ENCODE measurements at places on chromosomes 4 and X.

DNA sequence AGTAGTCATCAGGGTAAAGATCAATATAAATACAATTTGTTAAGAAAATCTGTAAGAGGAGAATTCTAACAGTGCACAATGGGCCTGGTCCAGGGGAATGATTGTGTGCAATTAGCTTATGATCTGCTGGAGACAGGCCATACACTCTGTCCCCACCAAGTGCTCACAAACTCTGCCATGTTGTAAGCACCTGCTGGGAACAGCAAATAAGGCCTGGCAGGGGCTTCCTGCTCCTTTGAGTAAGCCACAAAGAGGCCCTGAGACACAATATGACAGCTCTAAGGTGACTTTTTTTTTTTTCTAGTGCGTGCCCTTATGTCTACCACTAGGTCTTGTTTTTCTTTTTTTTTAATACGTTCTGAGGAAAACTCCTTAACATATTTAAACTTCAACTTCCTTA, 866.3 kb upstream of the PCDH7 start:
- DNase-seq, result no peak

- DNase-seq, result no peak
Observed at GRCh38 chr4:25011135-25011866, 19.4 kb downstream of the LGI2 start.

DNA sequence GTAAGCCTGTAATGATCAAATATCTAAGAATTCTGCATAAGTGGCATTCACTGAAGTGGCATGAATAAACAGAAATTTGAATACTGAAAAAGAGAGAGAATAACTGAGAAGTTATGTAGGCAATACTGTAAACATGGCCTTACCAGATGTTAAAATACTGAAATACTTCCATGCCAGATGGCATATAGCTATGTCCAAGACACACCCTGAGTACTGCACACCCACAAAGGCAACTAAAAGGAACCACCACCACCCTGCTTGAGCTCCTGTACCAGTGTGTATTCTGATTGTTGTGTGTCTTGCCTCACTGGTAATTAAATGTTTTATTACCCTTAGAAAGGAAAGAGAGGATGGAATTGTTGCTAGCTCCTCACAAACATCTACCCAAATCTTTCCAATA, 192.1 kb downstream of the ADAMTS3 start:
- no peak for DNase-seq

- DNase-seq, result no peak
Observed at GRCh38 chr4:64940698-64941097, 531.4 kb upstream of the TECRL start.

DNA sequence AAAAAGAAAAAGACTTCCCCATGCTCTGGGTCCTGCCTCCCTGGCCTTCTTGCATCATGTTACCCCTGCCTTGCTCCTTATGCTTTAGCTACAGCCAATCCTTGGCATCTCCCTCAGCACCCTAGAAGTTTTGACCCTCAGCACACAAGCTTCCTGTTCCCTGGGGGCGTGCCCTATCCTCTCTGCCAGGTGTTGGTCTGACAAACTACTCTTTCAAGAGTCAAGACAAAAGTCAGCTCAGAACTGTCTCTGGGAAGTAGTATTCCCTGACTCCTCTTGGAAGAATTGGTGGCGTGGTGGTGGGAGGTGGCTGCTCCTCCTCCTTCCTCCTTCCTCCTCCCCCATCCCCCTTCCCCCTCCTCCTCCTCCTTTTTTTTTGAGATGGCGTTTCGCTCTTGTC, 41.0 kb downstream of the PRPS1 start:
- DNase-seq, result no peak

GRCh38 chr4:121541696-121542095, 155.1 kb downstream of the ANXA5 start:
- DNase-seq, result no peak

DNA sequence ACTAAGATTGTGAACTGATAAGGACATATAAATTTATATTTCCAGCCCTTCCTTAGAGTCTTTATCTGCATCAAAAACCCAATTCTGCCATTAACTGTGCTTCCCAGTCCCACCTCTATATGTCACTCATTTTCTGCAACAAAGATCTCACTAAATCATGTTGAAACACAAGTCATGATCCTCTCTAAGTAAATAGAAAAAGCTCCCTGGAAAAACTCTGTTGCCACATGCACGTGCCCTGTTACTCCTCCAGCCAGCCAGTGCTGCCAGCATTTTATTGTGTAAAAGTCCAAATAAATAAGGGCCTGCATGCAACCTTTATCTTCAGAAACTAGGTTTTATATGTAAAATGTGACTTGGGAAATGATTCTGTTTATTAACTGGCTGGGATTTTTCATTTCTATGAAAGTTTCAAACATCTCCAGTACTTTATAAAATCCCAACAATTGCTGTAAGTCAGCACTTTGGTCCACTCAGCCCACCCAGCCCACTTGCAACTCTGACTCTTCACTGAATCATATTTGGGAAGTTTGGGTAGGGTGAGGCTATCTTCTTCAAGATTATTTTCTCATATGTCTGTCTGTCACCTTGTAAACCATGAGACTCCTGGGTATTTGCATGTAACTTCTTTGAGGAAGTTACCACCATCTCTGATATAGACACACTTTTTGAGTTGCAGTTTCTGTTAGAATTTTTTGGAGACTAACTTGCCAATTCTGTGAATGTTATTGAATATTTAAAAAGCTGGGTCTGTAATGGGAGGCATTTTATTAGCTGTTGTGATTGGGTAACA, 40.0 kb upstream of the SMARCA5 start:
- no peak for DNase-seq

DNA sequence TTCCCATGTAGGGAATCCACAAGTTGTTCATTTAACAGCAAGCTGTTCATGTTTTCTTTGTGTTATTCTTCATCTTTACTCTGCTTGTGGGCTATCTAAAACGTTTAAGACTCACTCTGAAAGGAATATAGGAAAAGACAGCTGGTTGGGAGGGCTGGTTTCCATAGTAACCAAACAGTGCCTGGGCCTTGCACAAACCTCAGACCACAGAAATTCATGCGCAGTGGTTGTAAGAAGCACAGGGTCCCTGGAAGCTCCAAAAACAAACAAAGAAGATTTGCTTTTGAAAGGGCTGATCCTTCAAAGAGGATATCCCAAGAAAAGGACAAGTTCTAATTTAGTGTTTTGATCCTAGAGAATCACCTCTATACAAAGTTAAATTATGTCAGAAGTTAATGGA, 7.8 kb downstream of the SERTM2 start:
- DNase-seq, result peak; percentile 0

GRCh38 chrX:19839770-19840254, 47.6 kb downstream of the SH3KBP1 start:
- no peak for DNase-seq

GRCh38 chr4:169151671-169152070, 119.1 kb downstream of the SH3RF1 start:
- DNase-seq, result no peak

DNA sequence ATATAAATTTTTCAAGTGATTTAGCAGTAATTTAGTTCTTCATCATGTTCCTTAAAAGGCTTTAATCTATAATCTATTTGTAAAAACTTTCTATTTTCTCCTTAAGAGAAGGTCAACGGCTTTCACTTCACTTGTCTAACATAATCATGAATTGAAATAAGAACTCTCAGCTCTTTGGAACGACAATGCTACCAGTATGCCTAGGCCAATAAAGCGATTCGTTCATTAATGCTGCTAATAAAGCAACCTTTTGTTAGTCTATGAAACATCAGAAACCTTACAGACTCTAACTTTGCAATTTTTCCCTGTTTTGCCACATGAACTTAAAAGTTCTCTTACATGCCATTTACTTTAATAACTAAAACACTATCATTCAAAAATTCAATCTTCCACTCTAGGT, 47.6 kb downstream of the FBXW7 start:
- no peak for DNase-seq

DNA sequence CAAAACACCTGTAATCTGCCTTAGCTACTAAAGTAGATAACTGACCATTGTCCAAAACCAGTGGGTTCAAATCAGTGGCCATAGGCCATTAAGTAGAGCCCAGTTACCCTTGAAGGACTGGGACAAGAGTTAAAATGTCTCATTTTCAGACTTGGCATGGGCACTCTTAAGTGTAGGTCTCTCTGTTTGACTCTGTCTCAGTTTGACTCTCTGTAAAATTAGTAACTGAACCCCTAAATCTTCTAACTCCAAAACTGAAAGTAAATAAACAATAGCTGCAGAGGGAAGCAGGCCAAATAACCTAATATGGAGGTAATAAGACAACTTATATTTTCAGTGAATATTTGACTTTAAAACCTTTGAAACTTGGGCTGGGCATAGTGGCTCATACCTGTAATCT, 89.1 kb downstream of the SLC16A2 start:
- no peak for DNase-seq

- DNase-seq, result no peak
Observed at GRCh38 chr4:3288571-3289094, 4.2 kb upstream of the RGS12 start.

GRCh38 chrX:134075894-134076718, 90.7 kb upstream of the GPC3 start:
- no peak for DNase-seq

DNA sequence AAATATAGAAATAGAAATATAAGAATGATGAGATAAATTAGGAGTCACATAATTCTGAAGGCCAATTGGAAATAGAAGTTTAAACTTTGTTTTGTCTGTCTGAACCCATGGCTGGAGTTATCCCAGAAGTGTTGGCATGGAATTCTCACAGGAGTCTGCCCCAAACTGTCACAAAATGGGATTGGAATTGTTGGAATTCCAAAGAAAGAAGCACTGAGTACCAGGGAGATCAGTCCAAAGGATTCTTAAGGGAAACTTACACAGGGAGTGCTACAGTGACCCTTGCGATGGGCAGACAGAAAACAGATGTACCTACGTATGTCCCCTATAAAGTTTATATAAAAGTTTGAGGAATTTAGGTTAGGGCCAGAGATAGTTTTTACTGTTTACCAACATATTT, 1607.7 kb downstream of the ARAP2 start:
- no peak for DNase-seq

DNA sequence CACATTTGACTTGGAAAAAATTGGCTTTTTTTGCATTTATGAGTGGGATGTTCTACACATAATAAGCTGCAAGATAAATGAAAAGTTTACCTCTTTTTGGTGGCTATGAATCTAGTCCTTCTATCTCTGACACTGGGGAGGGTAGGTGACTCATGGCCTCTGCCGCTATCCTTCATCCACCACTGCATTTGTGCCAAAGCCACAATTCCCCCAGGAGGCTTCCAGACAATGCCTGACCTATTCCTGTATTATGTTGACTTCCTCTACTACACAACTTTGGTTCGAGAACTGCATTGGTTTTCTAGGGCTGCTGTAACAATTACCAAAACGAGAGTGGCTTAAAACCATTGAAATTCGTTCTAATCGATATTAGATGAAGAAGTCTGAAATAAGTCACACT, 245.6 kb downstream of the TRAM1L1 start:
- DNase-seq, result no peak

GRCh38 chrX:24693453-24694202, at the start of gene POLA1:
POLA1 (plus strand) TSS chrX:24693918; CDS start chrX:24693962, 44 bp downstream.
- DNase-seq, result peak; percentile 97

DNA sequence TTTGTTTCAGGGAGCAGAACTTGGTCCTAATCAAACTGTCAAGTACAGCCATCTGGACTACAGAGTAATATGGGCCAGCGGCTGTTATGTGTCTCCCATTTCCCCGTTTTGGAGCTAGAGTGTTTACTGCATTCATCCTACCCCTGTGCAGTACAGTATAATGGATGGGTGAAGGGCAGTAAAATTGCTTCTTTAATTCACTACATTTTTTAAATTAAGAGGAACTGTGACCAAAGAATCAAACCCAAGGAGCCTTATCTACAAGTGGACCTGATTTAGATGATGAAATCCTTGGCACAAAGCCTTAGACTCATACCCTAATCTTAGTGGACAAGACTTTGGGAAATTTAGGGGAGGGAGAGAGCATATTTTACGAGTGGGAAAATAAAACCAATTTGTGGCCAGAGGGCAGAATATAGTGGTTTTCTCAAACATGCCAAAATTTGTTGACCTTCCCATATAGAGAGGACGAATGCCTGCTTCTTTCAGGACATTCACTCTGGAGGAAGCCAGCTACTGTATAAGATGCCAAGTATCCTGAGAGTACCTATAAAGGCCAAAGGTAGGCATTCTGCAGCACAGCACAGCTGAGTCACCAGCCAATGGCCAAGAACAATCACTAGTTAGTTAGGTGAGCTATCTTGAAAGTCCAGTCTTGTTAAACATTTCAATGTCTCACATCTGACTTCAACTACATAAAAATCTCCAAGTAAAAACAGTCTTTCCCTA, 253.8 kb upstream of the KCNIP4 start:
- no peak for DNase-seq

DNA sequence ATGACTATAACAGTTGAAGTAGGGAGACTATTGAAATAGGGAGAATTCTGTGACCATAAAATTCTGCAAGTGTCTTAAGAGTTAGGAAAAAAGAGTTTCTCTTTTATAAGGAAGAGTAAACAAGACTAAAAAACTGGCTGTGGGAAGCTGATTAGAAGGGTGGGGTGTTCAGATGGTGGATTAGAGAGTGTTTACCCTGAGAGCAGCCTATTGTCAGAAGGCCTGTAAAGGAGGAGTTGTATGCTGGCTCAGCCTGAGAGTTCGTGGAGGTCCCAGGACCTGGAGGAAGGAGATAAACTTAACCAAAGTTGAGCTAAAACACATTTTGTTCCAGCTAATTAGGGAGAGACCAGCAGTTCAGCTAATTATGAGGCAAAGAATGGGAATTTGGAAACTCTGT, 629.7 kb downstream of the PCDH7 start:
- no peak for DNase-seq

GRCh38 chrX:506341-506740, 119.6 kb upstream of the PPP2R3B start:
- DNase-seq, result no peak

DNA sequence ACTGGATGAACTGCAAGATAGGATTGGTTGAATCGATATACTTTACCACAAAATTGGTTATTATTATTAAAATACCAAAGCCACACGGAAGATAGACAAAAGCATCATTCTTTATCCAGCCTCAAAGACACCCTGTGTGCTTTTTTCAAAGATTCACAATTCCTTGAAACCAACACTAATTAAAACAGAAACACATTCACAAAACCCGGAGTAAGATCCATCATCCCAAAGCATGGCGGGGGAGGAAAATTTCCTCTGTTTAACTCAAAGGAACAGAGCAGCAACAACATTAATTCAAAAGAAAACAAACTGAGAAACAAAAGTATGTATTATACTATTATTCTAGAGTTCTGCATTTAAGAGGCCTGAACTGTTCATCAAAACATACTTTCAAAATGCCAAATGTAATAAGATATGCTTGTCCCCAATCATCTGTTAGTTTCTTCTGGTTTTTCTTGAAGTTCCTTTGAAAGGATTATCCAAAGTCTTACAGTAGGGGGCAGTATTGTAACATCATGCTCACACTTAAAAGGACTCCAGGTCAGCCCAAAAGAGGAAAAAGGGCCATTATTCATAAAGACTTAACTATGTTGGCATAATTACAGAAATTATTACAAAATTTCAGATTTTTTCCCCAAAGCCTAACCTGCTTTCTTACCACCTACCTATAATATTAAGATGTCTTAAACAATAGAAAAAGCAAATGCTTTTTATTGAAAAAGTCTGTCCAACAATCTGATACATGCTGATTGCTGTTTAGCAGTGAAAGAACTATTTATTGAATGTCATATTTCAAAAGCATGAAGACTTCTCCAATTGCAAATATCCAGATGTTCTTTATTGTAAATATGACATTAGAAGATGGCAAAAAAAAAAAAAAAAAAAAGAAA, 168.7 kb downstream of the SCFD2 start:
- DNase-seq, result peak; percentile 54

- no peak for DNase-seq
Observed at GRCh38 chr4:123747016-123747415, 350.4 kb downstream of the SPRY1 start.

- no peak for DNase-seq
Observed at GRCh38 chr4:815464-816146, 10.3 kb downstream of the CPLX1 start.

- no peak for DNase-seq
Observed at GRCh38 chr4:86007042-86007441, 352.8 kb downstream of the MAPK10 start.
